ENCODE measurements at places on chromosomes 2 and 18.

GRCh38 chr18:3313685-3314084, 51.8 kb downstream of the MYL12B start:
- DNase-seq, result no peak

DNA sequence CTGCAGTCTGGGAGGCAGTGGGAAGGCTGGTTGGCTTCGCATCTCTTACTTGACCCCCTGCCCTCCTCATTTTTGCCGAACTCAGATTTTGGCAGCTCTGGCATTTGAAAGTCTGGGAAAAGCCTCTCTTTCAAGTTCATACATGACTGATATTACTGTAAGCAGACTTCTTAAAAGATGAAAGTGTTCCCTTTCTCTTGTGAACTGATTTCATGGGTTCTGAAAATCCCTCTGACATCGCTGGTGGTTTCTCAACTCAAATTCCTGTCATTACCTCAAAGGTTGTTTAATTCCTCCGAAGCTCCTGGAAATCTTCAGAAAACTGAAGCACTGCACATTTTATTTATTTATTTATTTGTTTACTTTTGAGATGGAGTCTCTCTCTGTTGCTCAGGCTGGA, 16.9 kb upstream of the SLC38A11 start:
- DNase-seq, result no peak

DNA sequence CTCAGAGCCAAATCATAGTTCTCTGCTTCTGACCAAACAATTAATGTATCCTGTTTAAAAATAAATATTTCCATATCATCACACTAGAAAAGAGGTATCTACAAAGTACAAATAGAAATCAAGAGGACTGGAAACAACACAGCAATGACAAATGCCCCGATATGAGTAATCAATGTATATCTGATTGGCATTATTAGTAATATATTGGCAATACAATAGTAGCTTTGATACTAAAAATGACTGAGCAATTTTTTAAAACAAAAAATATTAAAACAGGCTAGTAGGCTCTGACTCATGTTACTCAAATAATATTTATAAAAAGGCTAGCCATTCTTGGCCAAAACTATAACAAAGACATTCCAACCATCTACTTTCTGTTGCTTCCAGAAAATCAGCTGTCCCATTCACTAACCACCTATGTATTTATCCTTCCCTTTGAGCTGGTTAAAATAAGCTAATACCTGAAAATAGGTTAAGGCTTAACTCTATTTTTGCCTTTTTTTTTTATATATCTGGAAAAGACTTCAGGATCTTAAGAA, 13.3 kb downstream of the PPP4R3B start:
- no peak for DNase-seq

DNA sequence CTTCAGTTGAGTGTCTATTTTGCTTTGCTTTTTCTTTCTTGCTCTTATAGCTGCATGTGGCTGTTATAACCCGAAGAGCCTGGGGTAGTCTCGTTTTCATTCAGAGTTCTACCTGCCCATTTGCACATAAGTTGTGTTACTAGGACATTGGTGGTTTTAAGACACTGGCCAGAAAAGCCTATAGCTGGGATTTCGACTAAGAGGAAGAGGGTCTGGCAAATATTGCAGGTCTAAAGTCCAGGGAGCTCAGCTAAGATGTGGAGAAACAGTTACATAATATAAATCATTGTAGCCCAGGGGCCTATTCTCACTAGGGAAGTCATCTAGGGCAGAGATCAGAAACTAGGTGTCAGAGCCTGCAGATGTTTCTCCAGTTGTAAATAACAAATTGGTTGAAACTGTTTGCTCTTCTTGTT, 120.8 kb downstream of the BABAM2 start:
- DNase-seq, result no peak

GRCh38 chr2:182280118-182280517, 146.7 kb downstream of the PDE1A start:
- DNase-seq, result no peak

DNA sequence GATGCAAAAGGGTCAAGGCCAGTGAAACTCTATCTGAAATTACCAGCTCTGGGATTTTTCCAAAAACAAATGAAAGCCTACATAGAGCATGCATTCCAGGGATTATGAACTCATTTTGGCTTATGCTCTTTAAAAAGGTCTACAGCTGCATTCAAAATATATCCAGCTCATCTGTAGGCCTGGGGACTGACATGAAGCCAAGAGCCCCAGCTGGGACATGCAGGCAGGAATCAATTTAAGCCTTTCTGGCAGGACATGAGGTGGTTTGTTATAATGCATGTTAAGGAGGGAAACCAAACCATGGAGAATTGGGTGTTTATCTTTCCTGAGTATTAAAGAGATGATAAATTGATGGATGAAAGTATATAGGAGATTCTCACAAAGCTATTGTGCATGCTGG, 164.5 kb downstream of the RBM43 start:
- no peak for DNase-seq

DNA sequence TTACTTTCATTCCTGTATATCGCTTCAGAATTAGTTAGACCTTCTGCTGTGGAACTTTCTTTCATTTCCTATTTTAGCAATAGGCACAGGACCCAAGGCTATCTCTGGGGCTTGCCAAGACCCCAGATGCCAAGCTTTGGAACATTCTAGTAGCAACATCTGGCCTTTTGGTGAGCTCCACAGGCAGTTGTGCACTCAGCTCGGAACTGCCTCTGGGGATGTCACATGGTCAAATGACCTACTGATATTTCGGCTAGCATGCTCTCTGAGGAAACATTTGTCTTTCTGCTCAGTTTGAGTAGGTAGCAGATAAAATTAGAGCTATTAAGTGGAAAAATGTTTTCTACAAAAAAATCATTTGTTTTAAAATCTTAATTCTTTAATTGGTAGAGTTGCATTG, 76.6 kb upstream of the ITGA4 start:
- DNase-seq, result no peak

- DNase-seq, result no peak
These were observed 165.5 kb upstream of the SALL3 start for GRCh38 chr18:78813936-78814710.

GRCh38 chr2:180124273-180125139, 117.4 kb upstream of the CWC22 start:
- DNase-seq, result no peak

GRCh38 chr18:49183921-49184320, 233.2 kb upstream of the SMAD7 start:
- no peak for DNase-seq

DNA sequence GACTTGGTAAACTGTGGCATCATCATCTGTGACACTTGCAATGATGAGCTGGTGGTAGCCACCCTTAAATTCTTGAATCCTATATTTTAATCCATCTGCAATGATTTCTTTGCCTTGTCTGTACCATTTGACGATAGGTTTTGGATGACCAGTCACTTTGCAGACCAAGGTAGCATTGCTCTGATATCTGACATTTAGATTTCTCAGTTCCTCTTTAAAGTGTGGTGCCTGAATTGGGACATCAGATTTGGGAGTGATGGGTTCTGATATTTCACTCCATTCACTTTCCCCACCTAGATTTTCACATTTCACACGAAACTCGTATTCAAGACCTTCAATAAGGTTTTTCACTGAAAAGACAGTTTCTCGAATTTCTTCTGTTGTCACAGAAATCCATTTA, 55.8 kb downstream of the PLEKHA3 start:
- DNase-seq, result no peak

DNA sequence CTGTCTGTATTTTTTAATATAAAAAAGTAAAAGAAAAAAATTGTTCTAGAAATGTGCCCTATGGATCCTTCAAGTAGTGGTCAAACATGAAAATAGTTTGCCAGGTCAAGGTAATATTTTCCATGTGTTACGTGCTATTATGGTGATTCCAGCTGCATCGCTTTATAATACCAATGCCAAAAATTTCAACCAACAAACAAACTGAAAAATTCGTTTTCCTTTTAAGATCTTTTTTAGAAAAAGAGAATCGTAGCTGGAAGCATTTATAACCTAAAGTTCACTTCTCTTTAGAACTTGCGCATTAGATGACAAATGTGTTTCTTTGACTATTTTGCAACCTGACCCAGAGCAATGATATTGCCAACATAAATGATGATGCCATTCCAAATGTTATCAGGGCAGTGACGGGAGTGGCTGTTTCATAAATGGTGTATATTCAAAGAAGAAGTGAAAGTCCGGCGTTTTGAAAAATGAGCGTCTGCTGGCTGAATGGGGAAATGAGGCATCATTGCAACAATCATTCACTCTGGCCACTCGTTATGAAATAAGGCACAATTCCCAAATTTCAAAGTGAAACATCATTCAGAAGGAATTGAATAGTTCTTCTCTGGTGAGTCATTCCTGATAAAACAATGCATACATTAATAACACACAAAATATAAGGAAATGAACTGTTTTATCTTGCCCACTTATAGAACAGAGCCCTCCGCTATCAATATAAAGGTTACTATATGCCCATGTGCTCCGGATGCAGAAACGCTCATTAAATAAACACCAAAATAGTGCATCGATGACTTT, 297.4 kb downstream of the TGIF1 start:
- DNase-seq, result no peak

GRCh38 chr2:233350708-233351107, 3.6 kb upstream of the DGKD start:
- DNase-seq, result peak; percentile 31

- no peak for DNase-seq
These were observed 88.6 kb upstream of the EML6 start for GRCh38 chr2:54634564-54635511.

- DNase-seq, result no peak
These were observed 12.0 kb downstream of the EXOC6B start for GRCh38 chr2:72813841-72814240.

- no peak for DNase-seq
These were observed 31.4 kb downstream of the CCDC93 start for GRCh38 chr2:117982376-117983033.

- no peak for DNase-seq
These were observed 70.4 kb downstream of the KIAA1328 start for GRCh38 chr18:36899289-36899688.

- no peak for DNase-seq
These were observed 132.0 kb downstream of the ZNF532 start for GRCh38 chr18:58996696-58997095.

DNA sequence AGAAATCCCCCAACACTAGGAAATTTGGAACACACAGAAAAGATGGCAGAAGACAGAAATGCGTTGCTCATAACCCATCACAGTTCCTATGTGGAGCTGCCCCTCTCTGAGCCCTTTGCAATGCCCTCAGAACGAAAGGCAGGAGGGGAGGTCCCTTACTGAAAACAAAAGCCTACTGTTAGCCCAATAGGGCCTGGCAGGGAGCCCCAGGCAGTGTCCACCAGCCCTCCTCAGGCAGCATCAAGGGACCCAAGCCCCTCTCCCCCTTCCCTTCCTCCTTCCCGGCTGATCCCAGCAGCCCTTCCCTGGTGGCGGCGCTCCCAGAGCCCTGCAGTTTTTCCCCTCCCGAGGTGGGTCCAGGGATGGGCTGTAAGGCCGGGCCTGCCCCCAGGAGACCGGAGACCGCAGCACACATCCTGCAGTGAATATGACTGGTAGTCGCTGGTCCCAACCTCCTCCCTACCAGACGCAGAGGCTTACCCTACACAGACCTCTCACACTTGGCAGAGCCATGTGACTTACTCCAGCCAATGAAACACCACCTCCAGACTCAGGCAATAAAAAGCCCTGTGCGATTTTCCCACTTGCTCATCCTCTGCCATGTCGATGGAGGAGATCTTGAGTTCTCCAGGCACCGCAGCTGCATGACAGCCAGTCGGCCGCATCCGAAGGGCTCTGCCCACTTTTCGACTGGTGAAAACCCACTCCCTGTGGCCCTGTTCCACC, 19.4 kb upstream of the DUSP2 start:
- DNase-seq, result peak; percentile 70

GRCh38 chr2:134737671-134738070, 18.9 kb upstream of the TMEM163 start:
- DNase-seq, result no peak

DNA sequence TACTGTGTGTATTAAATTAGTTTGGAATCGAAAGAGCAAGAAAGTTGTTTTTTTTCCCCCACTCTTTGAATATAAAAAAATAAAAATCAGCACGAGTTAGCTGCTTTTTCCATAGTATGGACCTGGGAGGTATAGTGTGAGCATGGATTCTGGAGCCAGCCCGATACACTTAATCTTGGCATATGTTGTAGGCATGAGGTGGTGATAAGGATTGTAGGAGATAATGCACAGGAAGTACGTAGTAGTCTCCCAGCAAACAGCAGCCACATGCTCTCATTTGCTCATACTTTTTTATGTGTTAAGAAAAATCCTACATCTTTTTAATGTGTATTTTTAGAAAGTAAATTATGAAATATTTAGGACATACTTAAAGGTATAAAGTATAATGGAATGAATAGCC, 2.1 kb upstream of the DNAJC27 start:
- no peak for DNase-seq

- DNase-seq, result no peak
These were observed 21.4 kb downstream of the ALMS1 start for GRCh38 chr2:73406996-73407395.

- no peak for DNase-seq
These were observed 30.2 kb downstream of the TMEM37 start for GRCh38 chr2:119461811-119462210.

DNA sequence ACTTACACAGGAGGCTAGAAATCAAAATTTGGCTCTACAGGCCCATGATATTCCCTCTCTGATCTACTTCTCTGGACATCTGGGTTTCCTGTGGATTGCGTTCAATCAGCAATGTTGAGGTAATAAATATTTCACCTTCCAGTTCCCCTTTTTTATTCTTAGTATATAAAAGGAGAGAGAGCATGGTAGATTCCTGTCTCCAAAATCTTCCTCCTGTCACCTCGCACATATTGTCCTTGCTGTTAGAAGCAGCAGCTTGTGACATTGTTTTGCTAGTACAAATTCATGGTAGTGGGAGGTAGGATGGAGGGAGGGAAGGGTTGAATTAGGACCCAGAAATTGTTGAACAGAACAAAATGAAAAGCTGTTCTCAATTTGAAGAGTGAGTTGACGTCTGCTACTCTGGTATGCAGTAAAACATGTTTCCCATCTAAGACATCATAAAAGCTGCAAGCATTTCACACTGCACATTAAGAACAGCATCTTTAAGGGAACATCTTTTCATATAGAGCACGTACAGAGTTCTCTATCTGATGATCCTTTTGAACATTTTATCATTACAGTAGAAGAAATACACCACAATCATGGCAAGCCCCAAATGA, 156.4 kb downstream of the RDH14 start:
- no peak for DNase-seq

GRCh38 chr18:43012951-43013350, 102.5 kb downstream of the RIT2 start:
- no peak for DNase-seq

DNA sequence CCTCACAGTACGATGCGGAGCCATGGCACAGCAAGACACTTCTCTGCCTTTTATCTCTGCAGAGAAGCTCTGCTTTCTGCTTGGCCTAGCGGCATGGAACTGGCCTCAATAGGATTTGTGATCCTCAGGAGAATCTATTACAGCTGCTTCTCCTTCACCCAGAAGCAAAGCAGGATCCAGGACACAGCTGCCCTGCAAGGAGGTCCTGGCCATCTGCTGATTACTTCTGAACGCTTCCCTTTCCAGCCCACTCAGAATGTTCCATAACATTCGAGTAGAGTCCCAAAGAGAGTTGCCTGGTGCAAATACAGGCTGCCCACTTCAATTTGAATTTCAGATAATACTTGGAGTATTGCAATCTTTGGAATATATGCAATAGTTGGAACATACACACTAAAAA, 29.2 kb upstream of the KCNS3 start:
- no peak for DNase-seq
